ENCODE measurements at places on chromosomes 6 and 20.

DNA sequence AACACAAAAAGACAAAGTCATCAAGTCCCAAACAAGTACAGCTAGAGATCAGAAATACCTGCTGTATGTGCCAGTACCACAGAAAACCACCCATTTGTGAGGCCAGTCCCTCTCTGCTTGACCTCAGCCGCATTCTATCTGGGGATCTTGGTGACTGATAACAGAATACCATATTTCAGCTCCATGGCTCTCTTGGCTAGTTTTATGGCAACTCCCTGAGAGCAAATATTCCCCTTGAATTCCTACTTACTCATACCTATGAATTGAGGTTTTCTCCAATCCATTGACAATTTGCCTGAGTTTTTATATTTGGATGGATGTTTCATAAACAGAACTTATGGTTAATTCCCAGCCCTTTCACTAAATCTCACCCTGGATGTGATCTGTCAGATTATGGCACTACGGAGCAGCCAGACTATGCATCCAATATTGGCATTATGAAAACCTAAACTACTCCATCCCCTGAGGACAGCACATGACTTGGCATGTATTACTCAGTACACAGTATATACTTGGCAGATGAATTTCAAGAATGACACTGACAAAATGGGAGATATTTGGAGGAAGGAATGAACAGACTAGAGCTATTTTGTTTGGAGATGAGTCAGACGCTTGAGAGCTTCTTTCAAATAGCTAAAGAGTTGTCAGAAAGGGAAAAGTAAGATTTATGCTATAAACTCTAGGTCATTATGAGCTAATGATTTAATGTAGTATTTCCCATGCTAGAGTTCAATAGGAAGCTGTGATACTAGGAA is 95.7 kb downstream of the PRDM1 start:
- no peak for DNase-seq

- no peak for DNase-seq
These were observed 21.2 kb downstream of the MRPS18A start for GRCh38 chr6:43666196-43666920.

GRCh38 chr6:43378631-43379030 is 9.2 kb upstream of the ZNF318 start:
- no peak for DNase-seq

DNA sequence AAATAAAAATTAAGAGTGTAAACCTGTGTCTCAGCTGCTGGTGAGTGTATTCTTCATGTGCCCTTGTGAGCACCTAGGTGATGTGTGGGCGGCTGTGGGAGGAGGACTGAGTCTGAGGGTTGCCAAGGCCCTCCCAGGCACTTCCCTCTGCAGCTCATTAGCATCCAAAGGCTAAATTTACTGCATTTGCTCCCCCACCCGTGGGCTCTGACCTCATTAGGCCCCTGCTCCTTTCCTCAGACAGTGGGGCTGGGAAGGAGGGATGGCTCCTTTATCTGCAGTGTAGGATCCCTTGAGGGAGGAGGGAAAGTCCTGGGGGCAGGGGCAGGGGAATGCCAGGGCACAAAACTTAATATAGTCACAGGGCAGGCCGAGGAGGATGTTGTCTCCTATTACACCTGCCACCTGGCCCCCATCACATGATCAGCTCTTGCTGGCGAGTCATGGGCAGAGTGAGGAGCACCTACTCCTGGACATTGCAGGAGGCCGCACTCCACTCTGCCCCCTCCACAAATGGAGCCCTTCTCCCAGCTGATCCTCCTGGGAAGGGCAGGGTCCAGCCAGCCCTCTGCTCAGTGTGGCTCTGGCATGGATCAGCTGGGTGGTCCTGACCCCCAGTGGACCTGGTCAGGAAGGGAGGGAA is 133.2 kb downstream of the MRPL14 start:
- no peak for DNase-seq

GRCh38 chr6:156787569-156788492 is 10.7 kb downstream of the ARID1B start:
- DNase-seq: no peak

- no peak for DNase-seq
These were observed 1.3 kb upstream of the OCSTAMP start for GRCh38 chr20:46551522-46552381.

DNA sequence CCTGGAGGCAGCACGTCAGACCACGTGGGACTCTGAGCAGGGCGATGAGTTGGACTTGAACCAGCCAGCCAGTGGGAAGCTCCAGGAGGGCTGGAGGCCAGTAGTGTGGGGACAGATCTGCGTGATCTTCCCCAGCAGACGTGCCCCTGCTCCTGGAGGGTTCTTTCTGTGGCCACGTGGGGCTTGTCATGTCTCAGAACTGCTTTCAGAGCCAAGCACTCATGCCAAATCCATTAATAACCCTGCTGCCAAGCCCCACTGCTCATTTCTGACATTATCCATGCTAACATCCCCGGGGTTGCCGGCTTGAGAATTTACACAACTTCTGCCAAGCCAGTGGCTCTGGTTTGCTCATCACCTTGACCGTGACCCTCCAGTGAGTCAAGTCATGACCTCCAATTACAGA is 38.3 kb downstream of the SIRPA start:
- no peak for DNase-seq

GRCh38 chr6:112400282-112400681 is 53.2 kb downstream of the RFPL4B start:
- DNase-seq: no peak

GRCh38 chr6:158467923-158468322 is 92.0 kb upstream of the TMEM181 start:
- peak; percentile 63 for DNase-seq

All from NCI-H2081 (cell line).